ENCODE measurements at places on chromosomes 2 and 18.

GRCh38 chr2:17479875-17480274 is 38.4 kb downstream of the RAD51AP2 start:
- no peak for DNase-seq
- no peak overlapping the region for H3K4me3 ChIP-seq
- H3K27me3 ChIP-seq: no peaks in the 10 kb centered on the region
- no peaks in the 10 kb centered on the region for H3K4me1 ChIP-seq
- no peak overlapping the region for H3K27ac ChIP-seq

DNA sequence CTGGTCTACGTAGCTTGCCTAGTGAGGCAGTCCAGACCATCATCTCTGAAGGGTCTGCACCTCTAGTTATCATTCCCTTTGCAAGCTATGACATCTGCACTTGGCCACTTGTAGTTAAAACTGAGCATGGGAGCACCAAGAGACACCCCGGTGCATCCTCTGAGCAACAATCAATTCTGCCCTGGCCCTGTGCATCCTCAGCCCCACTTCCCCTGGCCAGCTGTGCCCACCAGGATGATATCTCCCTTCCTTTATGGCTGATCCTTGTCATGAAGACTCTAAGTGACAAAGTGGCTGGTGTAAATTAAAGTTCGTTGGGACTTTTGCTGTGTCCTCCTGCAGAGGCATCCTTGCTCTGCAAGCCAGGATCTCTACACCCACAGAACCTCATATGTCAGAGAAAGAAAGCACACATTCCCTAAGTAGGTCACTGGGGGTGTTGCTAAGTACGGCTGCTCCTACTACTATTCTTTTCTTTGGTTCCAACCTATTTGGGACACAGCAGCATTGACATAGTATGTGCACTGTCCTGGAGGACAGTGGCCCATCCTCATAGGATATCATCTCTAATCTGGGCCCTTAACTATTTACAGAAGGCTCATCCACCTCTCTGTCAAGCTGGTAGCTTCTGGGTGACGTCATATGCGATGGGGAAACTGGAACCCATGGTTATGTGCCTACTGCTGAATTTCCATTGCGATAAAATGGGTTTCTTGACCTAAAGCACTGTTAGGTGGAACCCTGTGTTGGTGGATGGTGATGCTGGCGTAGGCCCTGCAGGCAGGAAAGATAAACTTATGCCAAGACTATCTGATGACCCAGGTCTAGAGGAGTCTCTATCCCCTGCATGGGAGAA is 384.3 kb upstream of the ID2 start:
- H3K27ac ChIP-seq: no peak overlapping the region
- peaks cover 11% of the 10 kb centered on the region for H3K27me3 ChIP-seq
- no peak overlapping the region for H3K4me3 ChIP-seq
- no peaks in the 10 kb centered on the region for H3K36me3 ChIP-seq
- no peak for DNase-seq

GRCh38 chr2:176409671-176410070 is 140.4 kb downstream of the MTX2 start:
- no peak overlapping the region for H3K4me3 ChIP-seq
- peaks cover 16% of the 10 kb centered on the region for H3K27me3 ChIP-seq
- H3K4me1 ChIP-seq: peaks cover 19% of the 10 kb centered on the region
- no peaks in the 10 kb centered on the region for H3K36me3 ChIP-seq

DNA sequence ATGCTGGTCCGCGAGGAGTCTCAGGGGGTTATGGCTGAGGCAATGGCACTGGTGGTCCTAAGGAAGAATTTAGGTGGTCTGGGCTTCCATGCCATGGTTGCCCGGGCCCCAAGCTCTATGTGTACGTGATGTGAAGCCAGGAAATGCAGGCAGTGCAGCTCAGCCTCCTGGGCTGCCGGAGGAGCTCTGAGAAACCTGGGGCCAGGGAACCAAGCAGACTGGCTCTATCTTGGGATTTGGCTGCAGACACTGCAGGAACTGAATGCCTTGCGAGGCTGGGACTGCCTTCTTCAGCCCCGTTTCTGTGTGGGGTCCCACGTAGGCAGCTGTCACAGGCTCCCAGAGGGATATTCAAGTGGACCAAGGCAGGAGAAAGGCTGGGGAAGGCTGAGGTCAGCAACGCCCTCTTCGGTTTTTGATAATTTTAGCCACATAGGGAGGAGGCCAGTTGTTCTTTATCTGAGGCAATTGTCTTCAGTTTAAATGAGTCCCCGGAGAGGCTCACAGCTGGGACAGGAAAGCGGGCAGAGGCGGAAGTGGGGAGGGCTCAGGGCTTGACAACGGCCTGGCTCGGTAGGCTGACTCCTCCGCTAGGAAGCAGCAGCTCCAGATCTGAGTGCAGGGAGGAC is 77.7 kb downstream of the RHOB start:
- H3K4me1 ChIP-seq: peaks cover 12% of the 10 kb centered on the region
- no peak overlapping the region for H3K4me3 ChIP-seq
- H3K27me3 ChIP-seq: peaks cover 26% of the 10 kb centered on the region

DNA sequence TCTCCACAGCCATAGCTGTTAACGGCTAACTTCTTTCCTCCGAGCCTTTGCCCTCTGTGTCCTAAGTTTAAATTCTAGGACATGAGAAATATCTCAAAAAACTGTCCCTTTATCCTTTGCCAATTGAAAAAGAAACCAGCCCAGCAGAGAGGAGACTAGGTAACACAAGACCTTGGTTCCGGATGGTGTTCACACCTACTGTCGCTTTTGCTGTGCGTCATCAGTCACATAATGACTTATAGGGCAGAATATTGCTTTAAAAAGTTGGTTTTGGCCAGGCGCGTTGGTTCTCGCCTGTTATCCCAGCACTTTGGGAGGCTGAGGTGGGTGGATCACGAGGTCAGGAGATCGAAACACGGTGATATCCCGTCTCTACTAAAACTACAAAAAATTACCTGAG is 66.2 kb downstream of the SP3 start:
- DNase-seq: no peak
- no peak overlapping the region for H3K27ac ChIP-seq
- peaks cover 11% of the 10 kb centered on the region for H3K36me3 ChIP-seq
- no peaks in the 10 kb centered on the region for H3K4me1 ChIP-seq
- no peak overlapping the region for H3K4me3 ChIP-seq

DNA sequence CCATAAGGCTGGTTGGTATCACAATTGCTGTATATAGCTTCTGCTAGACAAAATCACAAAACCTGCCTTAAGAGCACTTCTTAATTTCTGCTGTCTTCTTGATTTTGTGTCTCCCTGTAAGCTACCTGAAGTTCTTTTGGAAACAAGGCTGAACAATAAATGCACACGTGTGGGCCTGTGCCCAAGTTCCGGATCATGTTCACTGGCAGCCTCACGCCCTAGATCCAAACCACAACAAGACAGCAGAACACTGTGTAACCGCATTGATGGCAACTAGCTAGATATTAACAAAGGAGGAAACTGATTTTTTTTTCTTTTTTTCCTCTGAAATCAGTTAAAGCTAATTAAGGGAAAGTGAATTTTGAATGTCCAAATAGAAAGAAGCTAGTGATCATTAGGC is 81.5 kb upstream of the LYPD6B start:
- H3K4me3 ChIP-seq: no peak overlapping the region
- no peak for DNase-seq
- H3K4me1 ChIP-seq: no peaks in the 10 kb centered on the region
- no peaks in the 10 kb centered on the region for H3K36me3 ChIP-seq

DNA sequence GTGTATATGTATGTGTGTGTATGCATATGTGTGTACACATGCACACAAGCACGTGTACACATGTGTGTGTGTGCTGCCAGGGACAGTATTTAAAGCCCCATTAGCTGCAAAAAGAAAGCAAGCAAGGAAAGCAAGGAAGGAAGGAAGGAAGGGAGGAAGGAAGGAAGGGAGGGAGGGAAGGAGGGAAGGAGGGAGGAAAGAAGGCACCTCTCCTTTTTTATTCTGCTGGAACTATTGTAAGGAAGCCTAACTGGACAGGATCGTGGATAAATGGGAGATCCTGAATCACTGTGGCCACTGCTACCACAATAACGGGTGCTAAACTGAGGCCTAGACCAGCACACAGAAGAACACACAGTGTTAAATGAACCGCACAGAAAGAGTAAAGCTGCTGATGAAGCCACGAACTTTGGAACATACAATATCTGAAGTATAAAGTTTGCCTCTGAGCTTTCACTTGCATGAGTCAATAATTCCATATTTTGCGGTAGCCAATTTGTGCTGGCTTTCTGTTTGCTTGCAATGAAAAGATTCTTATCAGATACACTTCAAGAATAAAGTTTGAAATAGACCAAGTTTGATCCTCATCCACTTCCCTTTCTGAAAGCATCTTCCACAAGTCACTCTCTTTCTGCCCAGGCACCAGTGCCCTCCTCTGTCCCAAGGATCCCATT is 15.5 kb downstream of the CACNB4 start:
- H3K27me3 ChIP-seq: peaks cover 2% of the 10 kb centered on the region
- H3K4me3 ChIP-seq: no peak overlapping the region
- no peaks in the 10 kb centered on the region for H3K36me3 ChIP-seq
- H3K27ac ChIP-seq: no peak overlapping the region

- DNase-seq: no peak
- no peak overlapping the region for H3K27ac ChIP-seq
- H3K4me1 ChIP-seq: no peaks in the 10 kb centered on the region
- H3K4me3 ChIP-seq: no peak overlapping the region
- H3K27me3 ChIP-seq: peaks cover 27% of the 10 kb centered on the region
These were observed 8.3 kb downstream of the EFR3B start for GRCh38 chr2:25050128-25050527.

- H3K36me3 ChIP-seq: no peaks in the 10 kb centered on the region
- H3K4me1 ChIP-seq: peaks cover 6% of the 10 kb centered on the region
- H3K4me3 ChIP-seq: no peak overlapping the region
- H3K27ac ChIP-seq: no peak overlapping the region
- no peak for DNase-seq
These were observed 283.1 kb upstream of the CHAC2 start for GRCh38 chr2:53484531-53484930.

DNA sequence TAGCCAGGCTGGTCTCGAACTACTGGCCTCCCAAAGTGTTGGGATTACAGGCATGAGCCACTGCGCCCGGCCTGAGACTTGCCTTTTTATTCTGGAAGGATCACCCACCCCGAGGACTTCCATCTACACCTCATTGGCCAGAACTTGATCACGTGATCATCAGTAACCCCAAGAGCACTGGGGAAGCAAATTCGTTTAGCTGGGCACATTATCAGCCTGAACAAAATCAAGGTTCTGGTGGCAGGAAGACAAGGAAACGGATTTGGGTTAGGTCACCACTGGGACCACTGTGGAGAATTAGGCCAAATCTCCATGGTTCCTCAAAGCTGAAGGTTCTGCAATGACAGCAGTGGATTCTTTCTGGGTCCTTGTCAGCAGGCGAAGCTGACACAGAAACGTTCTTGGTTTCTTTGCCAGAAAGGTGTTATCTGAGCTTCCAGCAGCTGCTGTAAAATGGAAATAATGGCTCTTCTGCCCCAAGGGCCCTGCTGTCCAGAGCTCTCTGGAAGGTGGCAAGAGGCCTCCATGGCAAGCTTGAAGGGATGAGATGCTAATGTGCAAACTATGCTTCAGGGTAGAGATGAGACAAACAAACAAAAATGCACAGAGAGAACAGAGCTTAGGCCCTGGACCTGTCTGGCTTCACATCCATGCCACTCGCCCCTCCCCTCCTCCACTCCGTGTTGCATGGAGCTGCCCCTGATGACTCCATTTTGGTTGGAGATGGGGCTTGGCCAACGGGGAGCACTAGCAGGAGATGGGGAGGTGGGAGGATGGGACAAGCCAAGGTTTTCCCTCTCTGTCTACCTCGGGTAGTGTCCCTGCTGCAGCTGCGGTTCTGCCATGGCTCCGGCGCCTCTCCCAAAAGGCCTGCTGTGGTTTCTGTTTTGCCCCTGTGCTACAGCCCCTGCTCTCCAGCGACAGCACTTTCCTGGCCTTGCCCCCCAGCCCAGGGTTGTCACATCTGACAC is 28.4 kb downstream of the TMEM177 start:
- DNase-seq: no peak
- H3K27me3 ChIP-seq: peaks cover 9% of the 10 kb centered on the region
- H3K36me3 ChIP-seq: no peaks in the 10 kb centered on the region
- H3K4me1 ChIP-seq: no peaks in the 10 kb centered on the region

GRCh38 chr2:220153118-220153517 is 525.7 kb downstream of the SLC4A3 start:
- no peak overlapping the region for H3K27ac ChIP-seq
- no peak for DNase-seq
- no peak overlapping the region for H3K4me3 ChIP-seq
- H3K4me1 ChIP-seq: peaks cover 21% of the 10 kb centered on the region

All from HFFc6 (cell line).